EL (cell line): ENCODE measurements at places on chromosomes 5 and 9.

GRCh38 chr5:143759396-143760130 lies 52.4 kb upstream of the HMHB1 start:
- no peak for DNase-seq

DNA sequence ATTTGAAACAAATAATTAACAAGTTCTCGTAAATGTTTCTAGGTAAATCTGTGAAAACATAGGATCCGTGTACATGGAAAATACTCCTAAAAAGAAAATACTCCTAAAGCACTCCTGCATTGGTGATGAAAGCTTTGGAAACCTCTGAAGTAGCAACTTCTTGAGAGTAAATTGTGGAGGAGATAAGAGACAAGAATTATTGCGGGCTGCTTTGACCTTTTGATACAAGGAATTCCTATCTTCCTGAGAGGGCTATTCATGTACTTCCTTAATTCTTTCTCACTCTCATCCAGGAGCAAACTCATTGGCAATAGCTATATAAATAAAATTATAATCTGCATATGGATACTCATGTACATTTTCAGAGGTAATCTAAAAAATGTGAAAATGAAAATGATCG lies 158.4 kb upstream of the PIK3R1 start:
- DNase-seq = no peak

GRCh38 chr9:89563571-89564345 lies 41.1 kb upstream of the GADD45G start:
- DNase-seq = no peak

DNA sequence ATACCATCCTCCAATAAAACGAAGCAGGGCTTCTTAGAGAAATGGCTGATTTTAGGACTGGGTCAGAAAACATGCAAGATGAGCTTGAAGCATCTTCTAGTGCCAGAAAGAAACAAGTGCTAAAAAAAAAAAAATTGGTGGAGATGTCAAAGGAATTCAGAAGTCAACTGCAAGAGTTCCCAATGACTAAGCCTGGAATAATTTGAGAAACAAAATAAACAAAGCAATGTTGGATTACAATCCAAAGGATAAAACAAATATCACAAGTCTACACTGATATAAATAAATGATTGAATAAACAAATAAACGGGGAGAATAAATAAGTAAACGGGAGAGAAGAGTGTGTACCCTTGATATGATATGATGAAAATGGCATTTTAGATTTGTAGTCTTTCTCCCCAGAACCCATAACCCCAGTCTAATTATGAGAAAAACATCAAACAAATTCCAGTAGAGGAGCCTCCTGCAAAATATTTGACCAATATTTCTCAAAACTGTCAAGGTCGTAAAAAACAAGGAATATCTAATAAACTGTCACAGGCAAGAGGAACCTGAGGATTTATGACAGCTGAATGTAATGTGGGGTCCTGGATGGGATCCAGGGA lies 63.5 kb upstream of the CCL21 start:
- DNase-seq = no peak

DNA sequence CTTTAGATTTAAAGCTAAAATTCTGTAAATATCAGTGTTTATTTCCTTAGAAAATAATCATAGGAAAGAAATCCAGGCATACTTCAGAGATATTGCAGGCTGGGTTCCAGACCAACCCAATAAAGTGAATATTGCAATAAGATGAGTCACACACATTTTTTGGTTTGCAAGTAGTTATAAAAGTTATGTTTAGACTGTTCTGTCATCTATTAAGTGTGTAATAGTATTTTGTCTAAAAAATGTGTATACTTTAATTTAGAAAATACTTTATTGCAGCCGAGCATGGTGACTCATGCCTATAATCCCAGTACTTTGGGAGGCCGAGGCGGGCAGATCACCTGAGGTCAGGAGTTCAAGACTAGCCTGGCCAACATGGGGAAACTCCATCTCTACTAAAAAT lies 6.9 kb upstream of the RIC1 start:
- DNase-seq = peak; percentile 89

GRCh38 chr5:168612996-168613395 lies 33.8 kb upstream of the PANK3 start:
- DNase-seq = no peak

DNA sequence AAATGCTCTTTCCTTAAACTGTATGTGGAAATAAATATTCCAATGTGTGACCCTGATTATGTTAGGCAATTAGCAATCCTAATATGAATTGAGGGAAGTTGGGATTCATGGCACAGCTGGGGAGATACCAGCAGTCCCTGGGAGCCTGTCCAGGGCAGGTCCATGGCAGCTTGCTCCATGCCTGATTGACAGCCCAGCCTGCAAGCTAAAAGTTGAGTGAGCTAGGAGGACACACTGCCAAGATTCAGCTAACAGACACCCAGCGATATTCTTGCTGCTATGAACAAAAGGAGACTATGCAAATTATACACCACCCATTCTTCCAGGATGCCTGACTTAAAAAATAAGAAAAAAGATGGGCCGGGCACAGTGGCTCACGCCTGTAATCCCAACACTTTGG lies 6.2 kb downstream of the TGFBI start:
- DNase-seq = no peak

DNA sequence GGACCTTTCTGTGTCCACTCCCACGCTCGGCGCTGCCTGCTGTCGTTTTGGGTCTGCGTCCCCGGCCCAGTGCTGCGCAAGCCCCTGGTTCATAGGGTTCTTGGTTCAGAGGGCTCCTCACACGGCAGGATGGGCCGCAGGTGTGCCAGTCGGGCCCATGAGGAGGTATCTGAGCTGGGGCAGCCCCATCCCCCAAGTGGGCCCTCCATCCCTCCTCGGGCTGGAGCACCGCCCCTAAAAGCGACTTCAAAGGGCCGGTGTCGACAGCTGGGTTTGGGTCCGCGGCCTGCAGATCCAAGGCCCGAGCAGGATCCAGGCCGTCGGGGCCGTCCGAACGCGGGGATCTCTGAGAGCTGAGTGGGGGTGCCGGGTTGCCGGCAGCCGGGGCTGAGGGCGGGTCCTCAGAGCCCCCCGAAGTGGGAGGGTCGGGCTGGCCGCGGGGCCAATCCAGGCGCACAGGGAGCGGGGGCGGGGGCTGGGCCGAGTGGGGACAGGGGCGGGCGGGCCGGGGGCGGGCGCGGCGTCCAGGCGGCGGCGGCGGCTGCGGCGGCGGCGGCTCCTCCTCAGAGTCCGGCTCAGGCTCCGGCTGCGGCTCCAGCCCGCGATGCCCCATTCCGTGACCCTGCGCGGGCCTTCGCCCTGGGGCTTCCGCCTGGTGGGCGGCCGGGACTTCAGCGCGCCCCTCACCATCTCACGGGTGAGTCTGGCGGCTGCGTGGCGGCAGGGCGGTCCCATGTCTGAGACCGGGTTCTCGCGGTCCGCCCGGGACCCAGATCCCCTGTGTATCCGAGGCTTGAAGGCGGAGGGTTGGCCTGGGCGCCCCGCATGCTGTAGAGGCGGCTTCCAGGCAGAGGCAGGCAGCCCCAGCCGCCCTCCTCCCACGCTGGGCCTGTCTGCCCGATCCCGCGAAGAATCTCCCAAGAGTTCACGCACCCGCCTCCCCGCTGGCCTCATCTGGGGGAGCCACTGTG lies at the start of gene PDLIM4:
PDLIM4 (plus strand) TSS at position 566 of the 971 bp plus-strand sequence; CDS start at position 605, 39 bp downstream.
- DNase-seq = peak; percentile 37

DNA sequence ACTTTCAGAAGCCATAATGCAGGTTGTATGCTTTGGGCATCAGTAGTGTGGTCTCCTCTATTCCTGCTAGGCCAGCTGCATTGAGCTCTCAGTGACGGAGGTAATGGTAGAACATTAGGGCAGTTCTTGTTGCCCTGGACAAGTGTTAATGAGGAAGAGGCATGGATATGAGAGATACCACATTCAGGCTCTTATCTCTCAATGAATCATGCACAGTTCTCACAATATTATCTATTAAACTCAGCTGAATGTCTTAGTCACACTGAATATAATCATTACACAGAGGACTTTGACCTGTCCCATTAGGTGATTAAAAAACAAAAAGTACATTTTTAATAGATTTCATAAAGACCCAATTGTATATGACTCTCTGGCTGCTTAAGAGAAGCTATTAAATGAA lies 76.6 kb upstream of the SSBP2 start:
- no peak for DNase-seq

- peak; percentile 66 for DNase-seq
Measured at GRCh38 chr5:139667730-139668063, 19.5 kb downstream of the CXXC5 start.

GRCh38 chr5:169424670-169425378 lies 123.9 kb upstream of the SLIT3 start:
- DNase-seq = no peak

GRCh38 chr9:127778280-127779135 lies at the start of gene SH2D3C:
Gene SH2D3C (minus strand): TSS chr9:127778666. CDS start chr9:127778627, 39 bp downstream.
- no peak for DNase-seq

DNA sequence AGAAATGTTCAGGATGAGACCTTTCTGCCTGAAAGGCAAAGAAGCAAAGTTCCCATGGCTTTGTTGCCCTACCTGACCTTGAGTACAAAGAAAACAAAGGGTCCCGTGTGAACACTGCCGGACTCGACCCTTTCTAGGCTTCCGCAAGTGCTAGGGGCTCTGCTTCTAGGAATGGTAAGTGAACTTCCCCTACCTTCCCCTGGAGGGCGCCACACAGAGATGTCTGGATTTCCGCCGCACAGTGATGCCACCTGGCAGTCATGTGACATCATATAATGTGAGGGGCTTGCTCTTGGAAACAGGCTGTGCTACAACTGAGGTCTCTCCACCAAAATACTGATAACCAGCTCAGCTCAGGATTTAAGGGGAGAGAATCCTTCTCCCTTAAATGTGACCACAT lies 56.6 kb downstream of the HSD17B3 start:
- DNase-seq = no peak
